Inflammatory macrophage treated with lipopolysaccharide for 4 hours (primary cell): ENCODE measurements at places on chromosomes 2 and 18.

DNA sequence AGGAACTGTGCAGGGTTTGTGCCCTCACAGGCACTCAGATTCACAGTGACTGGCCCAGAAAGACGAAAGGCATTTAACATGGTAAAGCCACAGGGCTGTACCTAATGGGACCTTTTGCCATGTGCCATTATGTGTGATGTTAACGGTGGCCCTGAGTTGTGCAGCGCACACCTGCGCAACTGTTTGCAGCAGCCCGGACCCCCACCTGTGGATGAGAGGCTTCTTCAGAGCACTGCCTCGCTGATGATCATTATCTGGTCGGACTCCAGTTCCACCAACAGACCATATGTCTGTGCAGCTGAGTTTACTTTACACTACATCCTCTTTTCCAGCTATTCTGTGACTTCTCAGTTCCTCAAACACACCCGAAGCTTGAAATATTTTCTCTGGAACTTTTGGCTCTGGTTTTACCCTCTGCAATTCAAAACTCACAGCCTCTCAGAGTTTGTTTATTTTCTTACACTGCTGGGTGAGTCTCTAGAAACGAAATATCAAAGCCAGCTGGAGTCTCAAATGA is 35.6 kb upstream of the UBE2F start:
- peak; percentile 65 for DNase-seq

DNA sequence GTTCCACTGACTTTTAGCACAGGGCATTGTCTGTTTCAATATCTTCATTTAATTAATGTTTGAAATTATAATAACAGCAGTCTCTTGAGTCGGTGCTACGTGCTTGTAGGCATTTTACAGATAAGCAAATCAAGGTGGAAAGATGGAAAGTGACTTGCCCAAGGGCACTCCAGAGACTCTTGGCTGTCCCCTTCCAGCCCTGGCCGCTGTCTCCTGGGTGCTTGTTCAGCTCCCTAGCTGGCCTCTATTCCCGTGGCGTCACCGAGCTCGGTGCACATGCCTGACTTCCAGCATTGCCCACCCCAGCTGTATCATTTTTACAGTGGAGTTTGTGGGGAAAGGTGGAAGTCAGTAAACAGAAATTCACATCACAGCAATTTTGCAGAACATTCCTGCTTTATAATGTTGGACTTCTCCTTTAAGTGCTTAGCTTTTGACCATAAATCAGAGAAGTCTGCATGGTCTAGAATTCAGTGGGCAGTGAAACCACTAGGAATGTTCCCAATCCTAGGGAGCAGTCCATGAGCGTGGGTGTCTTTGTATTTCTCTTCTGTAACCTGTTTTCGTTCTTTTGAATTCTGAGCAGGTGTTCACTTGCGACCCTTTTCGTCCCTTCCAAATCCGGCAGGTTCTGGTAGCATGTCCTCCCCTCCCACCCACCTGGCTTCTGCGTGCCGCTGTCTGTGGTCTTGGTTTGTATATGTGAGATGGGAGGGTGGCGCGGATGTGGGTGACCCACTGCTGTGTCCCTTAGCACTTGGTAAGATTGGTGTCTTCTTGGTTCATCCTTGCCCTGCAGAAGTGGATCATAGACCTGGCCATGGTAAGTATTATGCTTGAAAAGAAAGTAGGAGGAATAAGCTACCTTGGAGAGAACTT is 8.4 kb downstream of the SLC66A3 start:
- no peak for DNase-seq

DNA sequence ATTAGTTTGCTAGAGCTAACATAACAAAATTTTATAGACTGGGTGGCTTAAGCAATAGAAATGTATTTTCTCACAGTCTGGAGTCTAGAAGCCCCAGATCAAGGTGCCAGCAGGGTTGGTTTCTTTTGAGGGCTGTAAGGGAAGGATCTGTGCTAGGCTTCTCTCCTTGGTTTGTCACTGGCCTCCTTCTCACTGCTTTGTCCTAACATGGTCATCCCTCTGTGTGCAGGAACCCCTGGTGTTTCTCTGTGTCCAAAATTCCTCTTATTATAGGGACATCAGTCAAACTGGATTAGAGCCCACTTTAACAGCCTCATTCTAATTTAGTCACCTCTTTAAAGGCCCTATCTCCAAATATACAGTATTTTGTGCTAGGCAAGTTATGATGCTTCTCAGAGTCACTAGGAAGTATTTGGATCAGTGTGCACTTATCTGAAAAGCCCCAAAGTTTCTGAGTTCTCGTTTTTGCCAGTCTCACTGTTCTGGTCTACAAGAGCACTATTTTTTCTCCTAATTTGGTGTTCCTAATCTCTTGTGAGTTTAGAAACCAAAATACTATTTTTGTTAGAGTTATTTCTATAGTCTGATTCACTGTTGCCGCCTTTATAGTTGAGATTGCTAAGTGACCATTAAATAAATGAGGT is 29.0 kb downstream of the ZC3H6 start:
- DNase-seq, result no peak

GRCh38 chr2:32678825-32679224 is 51.0 kb downstream of the TTC27 start:
- no peak for DNase-seq

GRCh38 chr2:15494877-15495276 is 66.3 kb downstream of the NBAS start:
- DNase-seq, result no peak

DNA sequence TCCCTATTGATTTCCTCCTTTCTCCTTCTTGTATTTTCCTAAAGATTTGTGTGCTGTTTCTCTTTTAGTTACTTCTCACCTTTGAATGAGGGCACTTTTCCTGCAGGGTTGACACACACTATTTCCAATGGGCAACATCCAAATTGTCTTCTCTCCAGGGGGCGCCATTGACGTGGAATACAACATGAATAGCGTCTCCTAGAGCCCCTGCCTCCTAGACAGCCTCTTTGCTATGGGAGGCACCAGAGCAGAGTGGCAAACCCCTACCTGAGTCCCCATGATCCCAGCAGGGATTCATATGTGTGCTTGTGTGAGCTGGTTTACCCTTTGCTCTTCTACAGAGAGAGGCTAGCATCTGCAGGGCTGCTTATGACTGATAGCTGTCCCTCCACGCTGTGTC is 61.3 kb upstream of the ITSN2 start:
- DNase-seq, result peak; percentile 67

DNA sequence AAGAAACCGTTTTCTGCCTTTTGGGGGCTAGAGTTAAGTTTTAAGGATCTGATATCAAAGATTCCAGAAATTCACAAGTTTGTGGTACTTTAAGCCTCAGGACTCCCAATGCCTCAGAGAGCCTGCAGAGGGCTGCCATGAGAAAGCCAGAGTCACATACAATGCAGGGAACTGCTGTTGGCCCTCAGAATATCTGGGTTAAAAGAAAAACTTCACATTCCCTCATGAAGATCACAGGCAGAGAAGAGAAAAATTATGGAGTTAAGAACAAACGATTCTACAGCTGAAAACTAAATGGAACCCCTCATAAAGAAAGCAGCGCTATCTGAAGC is 39.5 kb downstream of the HDAC4 start:
- DNase-seq, result no peak

DNA sequence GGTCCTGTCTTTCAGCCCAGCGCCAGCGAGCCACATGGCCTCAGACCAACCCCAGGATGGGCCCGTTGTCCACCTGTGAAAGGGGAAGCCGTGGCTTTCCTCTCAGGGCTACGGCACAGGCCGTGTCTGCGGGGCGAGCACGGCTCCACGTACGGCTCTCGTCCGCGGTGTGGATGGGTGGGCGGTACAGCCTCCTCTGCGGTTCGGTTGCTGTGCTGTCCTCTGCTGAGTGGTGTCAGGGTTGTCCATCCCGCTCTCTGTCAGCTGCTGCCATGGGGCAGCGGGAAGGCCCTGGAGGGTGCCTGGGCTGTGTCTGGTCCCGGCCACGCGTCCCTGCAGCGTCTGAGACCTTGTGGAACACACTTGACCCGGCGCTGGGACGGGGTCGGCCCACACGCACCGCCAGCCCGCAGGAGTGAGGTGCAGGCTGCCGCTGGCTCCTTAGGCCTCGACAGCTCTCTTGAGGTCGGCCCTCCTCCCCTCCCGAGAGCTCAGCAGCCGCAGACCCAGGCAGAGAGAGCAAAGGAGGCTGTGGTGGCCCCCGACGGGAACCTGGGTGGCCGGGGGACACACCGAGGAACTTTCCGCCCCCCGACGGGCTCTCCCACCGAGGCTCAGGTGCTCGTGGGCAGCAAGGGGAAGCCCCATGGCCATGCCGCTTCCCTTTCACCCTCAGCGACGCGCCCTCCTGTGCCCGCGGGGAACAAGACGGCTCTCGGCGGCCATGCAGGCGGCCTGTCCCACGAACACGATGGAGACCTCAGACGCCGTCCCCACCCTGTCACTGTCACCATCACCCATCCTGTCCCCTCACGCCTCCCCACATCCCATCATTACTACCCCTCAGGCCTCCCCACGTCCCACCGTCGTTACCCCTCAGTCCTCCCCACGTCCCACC is 128.7 kb downstream of the NFATC1 start:
- no peak for DNase-seq

GRCh38 chr2:66228128-66228547 is 206.8 kb upstream of the MEIS1 start:
- no peak for DNase-seq

DNA sequence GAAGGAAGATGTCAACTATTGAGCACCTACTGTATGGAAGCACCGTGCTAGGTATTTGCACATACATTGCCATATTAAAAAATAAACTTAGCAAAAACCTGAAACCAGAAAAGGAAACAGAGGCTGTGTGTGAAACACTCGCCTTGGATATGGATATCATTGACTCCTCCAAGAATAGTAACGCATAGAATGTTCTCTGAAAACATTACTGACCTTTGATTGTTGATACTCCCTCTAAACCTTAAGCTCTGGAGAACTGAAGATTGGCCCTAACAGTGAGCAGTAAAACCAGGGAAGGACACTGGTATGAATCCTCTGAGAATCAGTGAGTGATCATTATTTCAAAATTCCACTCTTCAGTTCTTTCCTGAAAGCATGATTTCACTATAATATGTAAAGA is 236.8 kb downstream of the CDH20 start:
- no peak for DNase-seq

DNA sequence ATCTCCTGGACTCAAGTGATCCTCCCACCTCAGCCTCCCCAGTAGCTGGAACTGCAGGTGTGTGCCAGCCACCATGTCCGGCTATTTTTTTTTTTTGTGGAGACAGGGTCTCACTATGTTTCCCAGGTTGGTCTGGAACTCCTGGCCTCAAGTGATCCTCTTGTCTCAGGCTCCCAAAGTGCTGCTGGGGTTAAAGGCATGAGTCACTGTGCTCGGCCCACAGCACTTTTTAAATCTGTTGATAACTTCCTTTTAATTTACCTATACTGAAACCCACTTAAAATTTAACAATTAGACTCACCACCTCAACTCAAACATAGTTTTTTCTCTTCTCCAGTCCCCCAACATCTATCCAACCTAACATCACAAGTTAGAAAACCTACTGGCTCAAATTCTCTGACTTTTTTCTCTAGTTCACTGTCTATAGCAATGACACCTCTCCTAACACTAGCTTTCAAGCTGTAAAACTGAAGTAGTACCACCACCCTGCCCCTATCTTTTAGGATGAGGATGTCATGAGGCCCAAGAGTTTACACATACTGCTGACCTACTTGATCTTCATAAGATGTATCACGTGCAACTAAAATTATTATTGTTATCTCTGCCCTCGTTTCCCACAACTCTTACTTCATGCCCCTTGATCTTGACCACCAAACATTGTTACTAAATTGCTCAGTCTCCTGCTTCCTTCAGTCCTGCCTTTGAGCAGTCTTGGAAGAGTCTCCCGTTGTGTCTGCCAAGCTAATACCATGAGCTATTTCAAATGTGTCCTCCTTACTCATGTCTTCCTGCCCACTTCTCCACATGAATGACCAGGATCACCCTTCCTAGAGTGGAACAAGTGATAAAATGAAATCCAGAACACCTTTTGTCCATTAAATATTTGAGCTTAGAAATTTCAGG is 142.3 kb upstream of the ZFP36L2 start:
- no peak for DNase-seq

DNA sequence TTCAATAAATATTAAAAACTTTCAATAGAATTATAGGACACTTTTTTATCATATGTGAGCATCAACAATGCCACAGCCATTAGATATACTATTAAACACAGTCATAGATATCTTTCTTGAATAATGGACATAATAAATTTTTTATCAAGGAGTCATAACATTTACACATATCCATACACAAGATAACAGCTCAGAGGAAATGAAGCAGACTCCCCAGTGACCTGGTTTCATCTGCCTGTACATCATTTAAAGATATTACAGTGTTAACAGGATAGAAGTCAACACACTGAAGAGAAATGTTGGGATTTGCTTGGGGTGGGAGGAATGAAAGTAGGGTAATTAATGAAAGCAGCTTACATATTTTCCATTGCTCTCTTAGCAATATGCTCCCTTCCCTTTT is 5.1 kb downstream of the SCG2 start:
- no peak for DNase-seq

GRCh38 chr18:48992133-48992532 is 41.4 kb upstream of the SMAD7 start:
- peak; percentile 49 for DNase-seq

DNA sequence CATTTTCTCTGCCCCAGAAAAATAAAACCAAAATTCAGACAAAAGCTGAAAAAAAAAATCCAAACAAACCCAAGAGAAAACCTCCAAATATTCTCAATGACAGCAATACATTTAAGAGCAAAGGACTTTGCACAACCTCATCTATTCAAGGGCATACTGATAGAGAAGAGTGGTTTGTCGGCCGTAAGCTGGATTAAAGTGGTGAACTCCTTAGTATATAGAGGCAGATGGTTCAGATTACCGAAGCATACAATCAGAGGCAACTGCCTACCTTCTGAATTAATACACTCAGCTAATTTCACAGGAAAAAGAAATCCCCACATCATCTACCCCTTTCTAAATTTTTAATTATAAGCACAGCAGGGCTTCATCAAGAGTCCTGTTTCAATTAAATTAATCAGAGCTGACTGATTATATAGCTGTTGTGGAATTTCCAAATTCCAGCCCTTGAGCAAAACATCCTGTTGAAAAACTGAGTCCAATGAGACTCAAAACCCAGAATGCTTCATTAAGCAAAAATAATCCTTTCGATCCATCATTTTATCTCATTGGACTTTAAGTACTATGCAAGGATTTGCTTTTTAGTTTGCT is at the start of gene CPLX4:
TSS of gene CPLX4 (minus strand) at position 190 of the 591 bp plus-strand sequence. CDS start at position 3, 187 bp downstream.
- DNase-seq, result no peak

DNA sequence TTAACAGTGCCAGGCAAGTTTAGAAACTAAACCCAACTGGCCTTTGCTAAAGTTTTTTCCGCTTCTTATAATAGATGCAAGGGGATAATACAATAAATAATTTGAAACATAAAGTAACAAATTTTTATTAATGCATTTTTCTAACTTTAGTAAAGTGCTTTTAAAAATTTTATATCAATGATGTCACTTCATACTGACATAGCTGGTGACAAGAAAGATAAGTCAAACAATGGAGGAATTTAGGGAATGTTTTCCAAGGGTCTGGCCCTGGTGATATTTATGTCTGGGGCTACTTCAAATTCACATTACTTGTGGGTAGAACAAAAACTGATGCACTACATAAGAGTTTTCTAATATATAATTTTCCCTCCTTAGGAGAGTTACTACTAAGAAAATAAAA is 61.2 kb upstream of the CBLN2 start:
- no peak for DNase-seq
